ENCODE measurements at places on chromosomes 6 and 20. TPM values are rescaled to one million over a fixed set of nuclear protein-coding genes. Genes with fewer than 3 reads are reported as not detected.

DNA sequence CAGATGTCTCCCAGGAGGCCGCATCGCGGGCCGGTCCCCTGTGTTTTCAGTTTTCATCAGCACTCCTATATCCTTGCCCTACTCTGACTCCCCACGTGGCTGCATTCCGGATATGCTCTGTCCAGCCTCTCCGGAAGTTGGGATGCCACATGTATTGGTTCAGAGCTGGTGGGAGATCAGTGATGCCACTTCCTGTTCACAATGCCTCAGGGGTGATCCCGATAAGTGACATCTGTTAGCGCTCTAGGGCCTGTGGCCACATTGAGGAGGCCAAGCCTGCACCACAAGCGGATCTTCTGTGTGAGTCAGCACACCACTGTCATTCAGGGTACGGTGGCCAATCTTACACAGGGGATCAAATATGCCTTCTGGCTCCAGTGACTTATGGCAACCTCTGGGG is 57.8 kb downstream of the PPP1R3G start:
- no peak for DNase-seq

Gene HCK
- not detected for total RNA-seq

DNA sequence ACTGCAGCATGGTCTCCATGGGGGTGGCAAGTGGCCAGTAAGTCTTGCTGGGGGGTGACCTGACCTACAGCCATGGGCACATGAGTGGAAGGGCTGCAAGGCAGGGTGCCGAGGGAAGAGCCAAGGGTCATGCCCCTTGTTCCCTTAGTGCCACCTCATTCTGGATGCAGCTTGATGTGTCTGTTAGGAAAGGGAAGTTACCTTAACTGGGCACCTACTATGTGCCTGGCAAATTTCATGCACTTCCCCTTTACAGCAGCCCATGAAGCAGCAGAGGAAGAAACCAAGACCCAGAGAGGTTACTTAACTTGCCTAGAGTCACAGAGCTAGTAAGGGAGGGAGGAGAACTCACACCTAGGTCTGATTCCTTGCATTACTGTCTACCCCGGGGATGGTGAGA is 174.0 kb downstream of the MRPL14 start:
- DNase-seq: no peak

- no peak for DNase-seq
Measured at GRCh38 chr6:21085643-21086042, 507.9 kb upstream of the SOX4 start.

GRCh38 chr6:163782436-163783003 is 368.0 kb downstream of the QKI start:
- no peak for DNase-seq

DNA sequence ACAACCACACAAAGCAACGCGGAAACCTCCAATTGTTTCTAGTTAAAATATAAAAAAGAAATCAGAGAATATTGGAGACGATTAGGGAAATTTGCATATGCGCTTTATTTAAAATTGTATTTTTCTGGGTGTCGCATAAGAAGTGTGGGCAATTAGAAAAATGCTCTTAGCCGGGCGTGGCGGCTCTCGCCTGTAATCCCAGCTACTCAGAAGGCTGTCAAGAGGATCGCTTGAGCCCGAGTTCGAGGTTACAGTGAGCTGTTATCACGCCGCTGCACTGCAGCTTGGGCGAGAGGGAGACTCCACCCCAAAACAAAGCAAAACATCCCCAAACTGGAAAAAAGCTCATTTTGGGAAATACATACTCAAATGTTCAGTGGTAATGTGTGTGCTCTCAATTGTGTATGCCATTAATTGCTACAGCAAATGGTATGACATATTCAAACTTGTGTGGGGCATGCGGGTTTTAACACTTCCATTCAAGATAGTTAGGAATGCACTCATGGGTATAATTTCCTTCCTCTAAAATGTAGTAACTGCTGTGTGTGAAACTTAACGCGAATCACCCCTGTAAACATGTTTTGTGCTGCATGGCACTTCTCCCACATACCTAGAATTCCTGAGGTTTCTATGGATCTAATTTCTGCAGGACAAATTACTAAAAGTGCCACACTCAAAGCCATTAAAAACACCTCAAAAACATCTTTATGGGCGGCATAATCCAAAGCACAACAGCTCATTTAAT is 54.7 kb upstream of the HFE start:
- DNase-seq: peak; percentile 33

DNA sequence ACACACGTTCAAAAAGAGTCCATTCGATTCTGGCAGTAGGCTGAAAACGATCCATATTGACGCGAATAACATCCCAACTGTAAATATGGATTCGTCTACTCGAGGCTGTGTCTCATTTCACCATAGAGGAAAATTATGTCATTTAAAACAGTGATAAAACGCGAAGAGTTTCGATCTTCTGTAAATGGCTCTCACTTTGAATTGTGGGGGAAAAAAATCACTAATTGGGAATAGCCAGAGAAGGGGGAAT is 845 bp upstream of the MARCKS start:
- DNase-seq: no peak

Gene RBM24
- total RNA-seq: 0.49 TPM

DNA sequence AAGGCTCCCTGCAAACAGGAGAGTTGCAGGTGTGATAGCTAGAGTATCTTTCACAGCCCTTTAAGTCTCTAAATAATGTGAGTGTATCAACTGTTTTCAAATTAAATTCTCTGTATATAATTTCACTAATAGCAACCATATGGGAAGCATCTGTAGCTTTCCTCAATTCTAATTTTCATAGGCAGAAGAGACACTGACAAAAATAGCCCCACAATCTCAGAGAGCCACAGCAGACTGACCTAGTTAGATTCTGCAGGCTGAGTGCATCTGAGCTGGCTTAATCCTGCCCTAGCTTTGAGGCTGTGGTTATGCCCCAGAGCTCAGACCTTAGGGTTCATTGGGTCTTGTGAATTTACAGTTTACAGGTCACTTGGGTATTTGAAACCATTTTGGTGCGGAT is 63.9 kb downstream of the MAP7 start:
- DNase-seq: no peak

- peak; percentile 51 for DNase-seq
Measured at GRCh38 chr6:110415086-110415916, at the start of gene DDO. Gene DDO, minus strand, starts transcription at chr6:110415575. Its CDS starts 2,113 bp downstream, at chr6:110413462.

DNA sequence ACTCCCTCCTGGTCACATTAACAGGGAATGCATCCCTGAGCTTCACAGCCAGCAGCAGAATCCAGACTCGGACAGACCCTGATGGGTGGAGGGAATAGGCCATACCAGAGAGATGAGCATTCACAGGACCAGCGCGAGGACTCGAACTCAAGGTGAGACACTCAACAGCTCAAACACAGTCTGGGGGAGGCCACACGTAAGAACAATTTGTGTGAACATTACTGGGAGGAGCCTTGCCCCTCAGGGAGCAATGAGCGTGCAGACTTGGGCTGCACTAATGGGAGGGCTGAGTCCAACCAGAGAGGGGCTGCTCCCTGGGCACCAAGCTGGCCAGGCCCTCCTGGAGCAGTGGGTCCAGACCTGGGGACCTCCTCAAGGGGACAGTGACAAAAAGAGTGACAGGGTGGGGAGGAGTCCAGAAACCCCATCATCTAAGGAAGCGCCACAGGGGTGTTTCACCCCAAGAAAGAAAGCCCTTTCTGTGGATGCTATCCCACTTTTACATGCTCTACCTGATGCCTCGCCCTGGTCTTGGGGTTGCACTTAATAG is 118.4 kb downstream of the MRPL14 start:
- DNase-seq: no peak

Gene VGLL2
- total RNA-seq: not detected

DNA sequence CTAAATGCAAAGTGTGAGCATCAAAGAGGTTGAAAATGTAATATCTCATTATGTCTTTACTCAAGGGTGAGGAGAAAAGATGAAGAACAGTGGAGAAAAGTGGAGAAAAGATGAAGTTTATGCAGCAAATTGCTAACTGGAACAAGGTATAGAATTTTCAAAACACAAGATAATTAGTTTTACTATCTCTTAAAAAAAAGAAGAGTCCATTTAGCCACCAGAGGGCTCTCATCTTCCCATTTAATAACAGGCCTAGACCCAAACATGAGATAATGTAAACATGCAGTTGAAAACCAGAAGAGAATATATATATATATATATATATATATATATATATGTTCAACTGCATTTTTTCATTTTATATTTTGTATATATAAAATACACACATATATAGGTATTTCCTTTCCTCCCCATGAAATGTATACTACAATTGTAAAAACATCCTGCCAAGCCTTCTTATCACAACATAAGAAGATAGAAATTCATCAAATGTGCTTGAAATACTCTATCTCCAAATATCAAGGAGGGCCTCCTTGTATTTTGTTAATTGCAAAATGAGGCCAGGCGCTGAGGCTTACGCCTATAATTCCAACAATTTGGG is 78.4 kb downstream of the ADTRP start:
- DNase-seq: peak; percentile 29

GRCh38 chr6:30742316-30743098 is at the start of gene FLOT1:
Gene FLOT1, minus strand, starts transcription at chr6:30742687. Its CDS starts 498 bp downstream, at chr6:30742189.
- DNase-seq: peak; percentile 99

Gene CYP39A1
- total RNA-seq: 5.2 TPM

GRCh38 chr6:167797476-167798265 is 29.0 kb upstream of the AFDN start:
- no peak for DNase-seq

GRCh38 chr6:148406579-148407371 is 64.1 kb downstream of the SASH1 start:
- DNase-seq: no peak

Gene RAET1L
- 2.6 TPM for total RNA-seq

- no peak for DNase-seq
Measured at GRCh38 chr6:163866192-163866591, 451.7 kb downstream of the QKI start.

Gene UBE2J1
- 22.9 TPM for total RNA-seq

Gene EMILIN3
- total RNA-seq: not detected

- DNase-seq: no peak
Measured at GRCh38 chr20:36350439-36350838, 44.3 kb downstream of the DLGAP4 start.

DNA sequence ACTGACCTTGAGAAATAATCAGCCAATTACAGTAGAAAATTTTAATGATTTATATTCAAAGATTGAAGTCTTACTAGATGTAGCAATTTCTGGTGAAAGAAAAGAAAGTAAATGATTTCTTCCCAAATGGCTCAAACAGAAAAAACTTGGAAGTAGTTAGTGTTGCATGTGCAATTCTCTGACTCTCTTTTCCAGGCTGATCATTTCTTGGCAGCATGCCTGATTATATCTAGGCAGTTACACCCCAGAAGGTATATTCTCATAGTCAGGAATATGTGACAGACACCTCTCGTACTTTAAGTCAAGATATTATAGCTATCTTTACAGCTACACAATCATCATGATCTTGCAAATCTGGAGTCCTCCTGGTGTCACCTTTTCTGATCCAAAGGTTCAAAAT is 122.9 kb downstream of the PDE7B start:
- DNase-seq: no peak

- no peak for DNase-seq
Measured at GRCh38 chr6:9087470-9087869, 652.1 kb upstream of the SLC35B3 start.

GRCh38 chr6:152244998-152245630 is 392.0 kb downstream of the SYNE1 start:
- DNase-seq: no peak

Gene DEFB121
- total RNA-seq: not detected

DNA sequence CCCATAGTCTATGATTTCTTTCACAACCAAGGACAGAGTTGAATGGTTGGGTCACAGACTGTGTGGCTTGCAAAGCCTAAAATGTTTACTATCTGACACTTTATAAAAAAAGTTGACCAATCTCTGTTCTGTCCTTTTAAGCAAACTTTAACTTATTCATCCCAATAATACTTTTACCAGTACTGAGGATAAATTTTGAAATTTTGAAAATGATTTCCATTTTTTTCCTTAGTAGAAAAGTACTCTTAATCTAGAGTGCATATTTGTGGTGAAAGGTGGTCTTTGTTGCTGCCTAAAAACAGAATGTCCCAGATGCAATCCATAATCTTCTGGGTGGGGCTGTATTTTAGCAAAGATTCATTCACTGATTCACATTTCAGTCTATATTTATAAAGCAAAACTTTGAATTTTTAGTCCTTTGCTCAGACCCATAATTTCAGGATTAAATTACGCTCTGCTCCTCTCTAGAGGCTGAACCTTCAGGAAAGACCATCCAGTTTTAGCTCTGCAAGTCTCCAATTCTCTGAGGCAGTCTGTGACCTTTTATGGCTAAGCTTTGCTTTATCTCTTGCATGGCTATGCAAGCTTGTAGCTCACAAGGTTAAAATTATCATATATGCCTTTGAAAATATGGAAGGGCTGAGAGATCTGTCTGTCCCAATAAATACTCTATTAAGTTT is 573.5 kb downstream of the COL12A1 start:
- DNase-seq: no peak

Gene TCF15
- not detected for total RNA-seq

Measured in mammary epithelial cell (primary cell).